ENCODE measurements at places on chromosomes 7 and 10.

GRCh38 chr7:135712796-135713195, 15.2 kb downstream of the SLC13A4 start:
- DNase-seq = no peak

GRCh38 chr7:44565795-44566559, 7.7 kb downstream of the DDX56 start:
- DNase-seq = no peak

DNA sequence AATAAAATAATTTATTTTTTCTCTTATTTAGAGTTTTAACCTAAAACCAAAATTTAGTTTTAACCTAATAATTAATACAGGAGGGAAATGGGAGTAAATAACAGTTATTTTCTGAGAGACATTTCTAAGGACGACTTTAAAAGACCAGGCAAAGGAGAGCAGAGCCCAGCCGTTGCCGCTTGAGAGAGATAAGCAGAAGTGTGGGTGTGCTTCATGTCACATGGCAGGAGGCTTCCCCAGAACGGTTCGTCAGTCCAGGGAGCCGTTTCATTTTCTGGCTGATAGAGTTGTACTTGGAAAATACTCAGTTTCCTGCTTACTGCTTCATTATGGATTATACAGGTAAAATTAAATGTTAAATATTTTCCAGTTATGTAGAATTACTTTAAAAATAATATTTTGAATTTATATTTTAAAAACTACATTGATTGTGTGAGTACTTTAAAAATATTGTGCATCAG, 61.4 kb downstream of the ST7 start:
- peak; percentile 28 for DNase-seq

DNA sequence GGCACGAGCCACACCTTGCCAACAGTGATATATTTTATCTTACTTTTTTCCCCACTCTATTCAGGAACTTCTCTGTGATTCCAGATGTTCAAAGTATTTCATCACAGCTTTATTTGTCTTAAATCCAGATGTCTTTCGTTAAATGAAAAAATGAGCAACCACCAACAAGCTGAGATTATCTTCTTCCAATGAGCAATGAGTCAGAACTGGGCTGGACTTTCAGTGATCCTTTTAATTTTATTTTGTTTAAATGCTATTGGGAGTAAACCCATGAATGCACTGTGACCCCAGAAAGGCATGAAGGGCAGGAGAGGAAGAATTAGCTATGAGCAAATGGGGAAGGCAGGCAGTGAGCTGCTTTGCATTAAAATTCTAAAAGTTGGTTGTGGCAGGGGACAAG, 77.6 kb upstream of the IMMP2L start:
- DNase-seq = no peak

- DNase-seq = peak; percentile 73
Measured at GRCh38 chr10:76547352-76547972, 1090.1 kb downstream of the KCNMA1 start.

All from activated naive CD4-positive, alpha-beta T cell treated with anti-CD3 and anti-CD28 coated beads for 36 hours (primary cell).